Activated T-helper 1 cell treated with Interleukin-2 at 50 U/mL for 16 hours (primary cell): ENCODE measurements at places on chromosomes 5 and 9.

- no peak for DNase-seq
Observed at GRCh38 chr5:179267671-179268083, 77.6 kb downstream of the ADAMTS2 start.

DNA sequence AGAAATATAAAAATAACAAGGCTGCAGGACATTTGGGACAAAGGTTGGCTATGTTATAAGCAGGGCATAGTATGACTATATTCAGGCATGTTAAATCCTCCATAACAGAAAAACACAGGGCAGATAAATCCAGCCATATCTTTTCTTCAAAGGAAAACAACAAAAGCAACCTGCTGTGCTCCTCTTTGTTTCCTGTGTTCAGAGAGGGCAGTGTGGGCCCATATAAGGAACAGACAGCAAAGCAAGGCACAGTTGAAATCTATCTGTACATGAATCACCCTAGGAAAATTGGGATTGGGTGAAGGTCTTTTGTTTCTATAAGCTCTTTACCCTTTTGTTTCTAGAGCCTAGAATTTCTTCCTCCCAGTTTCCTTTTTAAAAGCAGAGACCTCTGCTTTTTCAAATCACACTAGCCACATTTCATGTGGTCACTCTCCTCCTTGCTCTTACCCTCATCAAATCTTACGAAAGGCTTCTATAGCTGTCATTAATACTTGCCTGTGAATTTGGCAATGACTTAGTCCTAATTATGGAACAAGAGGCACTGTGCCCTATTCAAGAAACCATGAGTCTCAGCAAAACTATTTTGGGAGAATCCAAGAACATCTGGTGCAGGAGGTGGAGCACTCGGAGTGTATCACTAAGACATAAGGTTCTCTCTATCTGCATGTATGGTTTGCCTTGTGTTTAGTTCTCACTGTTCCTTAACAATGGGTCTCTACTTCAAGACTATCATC, 1.8 kb downstream of the GZMA start:
- no peak for DNase-seq

DNA sequence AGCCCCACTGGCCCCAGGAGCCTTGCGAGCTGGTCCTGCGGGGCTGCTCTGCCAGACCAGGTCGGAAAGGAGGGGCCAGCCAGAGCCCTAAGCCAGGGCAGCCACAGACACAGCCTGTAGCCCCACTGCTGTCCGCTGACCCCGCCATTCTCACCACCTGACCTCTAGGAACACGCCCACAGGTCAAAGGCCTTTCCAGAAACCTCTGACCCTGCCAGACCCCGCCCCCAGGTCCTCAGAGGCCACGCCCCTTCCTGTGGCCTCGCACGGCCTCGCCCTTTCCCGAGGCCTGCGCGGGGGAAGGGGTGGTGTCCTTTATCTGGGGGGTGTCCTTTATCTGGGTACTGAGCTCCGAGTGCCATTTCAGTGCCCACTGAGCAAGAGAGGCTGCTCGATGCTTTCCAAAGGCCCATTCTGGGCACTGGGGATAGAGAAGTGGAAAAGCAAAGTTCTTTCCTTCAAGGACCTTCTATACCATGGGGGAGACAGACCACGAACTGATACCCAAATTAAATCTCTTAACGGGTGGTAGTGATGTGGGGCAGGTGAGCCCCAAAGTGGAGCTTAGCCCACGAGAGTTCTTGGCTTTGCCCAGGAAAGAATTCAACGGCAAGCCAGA, 46.5 kb downstream of the P4HA2 start:
- DNase-seq, result no peak

DNA sequence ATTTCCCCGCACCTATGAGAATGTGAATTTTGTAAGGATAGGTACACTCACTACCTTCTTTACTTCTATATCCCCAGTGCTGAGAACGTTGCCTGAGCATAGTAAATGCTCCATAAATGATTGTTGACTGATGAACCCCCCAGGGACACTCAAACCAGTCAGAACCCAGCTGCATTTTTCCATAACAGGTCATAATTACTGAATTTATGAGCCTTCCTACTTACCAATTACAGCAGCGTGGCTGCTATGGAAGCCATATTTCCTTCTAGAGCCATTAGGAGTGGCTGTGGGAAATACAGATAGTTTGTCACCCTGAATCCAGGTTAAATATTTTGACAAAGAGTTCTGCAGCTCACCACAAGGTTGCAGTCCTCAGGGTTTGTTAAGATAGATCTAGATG, 135.0 kb downstream of the TAF11L14 start:
- DNase-seq, result no peak

DNA sequence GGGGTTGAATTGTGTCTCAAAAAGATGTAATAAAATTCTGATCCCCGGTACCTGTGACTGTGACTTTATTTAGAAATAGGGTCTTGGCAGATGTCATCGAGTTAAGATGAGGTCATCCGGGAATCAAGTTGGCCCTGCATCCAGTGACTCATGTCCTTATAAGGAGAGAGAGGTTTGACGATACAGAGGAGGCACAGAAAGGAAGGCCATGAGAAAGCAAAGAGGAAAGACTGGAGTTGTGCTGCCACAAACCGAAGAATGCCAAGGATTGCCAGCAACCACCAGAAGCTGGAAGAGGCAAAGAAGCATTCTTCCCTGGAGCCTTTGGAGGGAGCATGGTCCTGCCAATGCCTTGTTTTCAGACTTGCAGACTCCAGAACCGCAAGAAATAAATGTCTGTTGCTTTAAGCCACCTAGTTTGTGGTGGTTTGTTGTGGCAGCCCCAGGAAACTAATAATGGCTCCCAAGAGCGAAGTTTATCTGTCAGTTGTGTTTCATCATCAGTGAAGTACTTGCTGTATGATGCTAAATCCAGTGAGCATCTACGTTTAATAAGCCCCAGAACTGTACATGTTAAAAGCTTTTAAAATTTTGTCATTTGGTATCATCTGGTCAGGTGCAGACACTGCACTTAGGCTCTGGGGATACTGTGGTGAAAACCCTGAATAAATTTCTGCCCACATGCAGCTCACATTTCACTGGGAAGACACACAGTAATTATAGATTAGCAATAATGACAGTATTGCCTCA, 114.8 kb downstream of the TLE4 start:
- no peak for DNase-seq

DNA sequence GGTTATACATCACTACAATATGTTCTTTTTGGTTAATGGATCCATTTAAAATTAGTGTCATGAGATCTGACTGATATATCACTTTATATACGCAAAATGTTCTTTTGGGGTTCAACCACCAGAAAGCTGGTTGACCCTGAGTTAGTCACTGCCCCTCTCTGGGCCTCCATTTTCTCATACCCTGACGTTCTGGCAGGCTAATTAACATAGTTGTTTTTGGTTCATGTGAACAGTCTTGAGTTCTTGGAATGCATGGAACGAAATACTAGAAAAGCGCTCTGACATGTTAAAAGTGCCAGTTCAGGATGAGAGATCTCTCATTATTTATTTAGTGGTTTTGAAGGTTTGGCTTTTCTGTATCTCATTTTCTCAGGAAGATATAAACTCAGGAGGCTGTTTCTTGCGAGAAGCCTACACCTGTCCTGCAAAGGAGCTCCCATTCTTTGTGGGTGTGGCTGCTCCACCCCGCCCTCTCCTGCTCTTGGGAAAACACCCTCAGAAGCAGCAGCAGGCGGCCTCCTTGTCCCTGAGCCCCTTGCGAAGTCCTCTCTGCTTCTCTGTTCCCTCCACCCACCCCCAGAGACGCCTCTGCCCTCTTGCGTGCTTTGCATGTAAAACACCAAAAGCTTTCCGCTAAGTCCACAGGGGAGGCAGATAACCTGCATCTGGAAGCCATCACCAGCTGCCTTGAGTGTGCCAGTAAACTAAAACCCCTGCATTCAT, 302.4 kb upstream of the PANK3 start:
- no peak for DNase-seq

DNA sequence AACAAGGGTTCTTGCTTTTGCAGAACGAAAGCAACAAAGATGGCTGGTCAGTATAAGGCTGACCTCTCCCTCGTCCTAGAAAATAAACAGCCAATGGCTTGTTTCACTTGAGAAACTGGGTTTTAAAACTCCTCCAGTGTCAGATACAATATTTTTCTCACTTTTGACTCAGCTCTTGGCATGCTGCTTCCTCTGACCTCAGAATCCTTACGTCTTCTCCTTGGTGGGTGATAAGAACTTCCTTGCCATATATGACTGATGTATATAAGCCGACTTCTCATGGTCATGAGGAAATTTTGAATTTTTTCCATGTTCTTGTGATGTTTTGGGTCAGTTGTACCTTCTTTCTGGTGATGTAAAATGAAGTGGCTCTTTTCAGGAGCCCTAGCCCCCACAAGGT, 3.8 kb downstream of the ZNF618 start:
- no peak for DNase-seq

DNA sequence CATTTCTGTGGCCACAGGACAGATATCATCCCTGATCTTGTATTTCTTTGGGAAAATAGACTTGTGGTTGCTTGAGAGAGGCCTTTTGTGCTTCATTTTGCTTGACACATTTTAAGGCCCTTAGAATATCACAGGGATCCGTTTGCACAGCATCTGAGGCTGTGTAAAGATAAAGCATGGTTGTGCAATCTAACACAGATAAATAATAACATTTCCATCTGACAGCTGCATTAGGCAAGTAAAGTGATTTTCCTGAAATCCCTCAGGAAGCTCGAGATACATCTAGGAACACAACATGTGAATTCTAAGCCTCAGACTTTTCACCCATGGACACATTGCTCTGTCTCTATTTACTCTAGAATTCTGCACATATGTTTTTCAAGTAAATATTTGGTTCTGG, 212.8 kb upstream of the ADAMTSL1 start:
- no peak for DNase-seq

GRCh38 chr9:109315480-109316206, 5.2 kb downstream of the EPB41L4B start:
- no peak for DNase-seq

DNA sequence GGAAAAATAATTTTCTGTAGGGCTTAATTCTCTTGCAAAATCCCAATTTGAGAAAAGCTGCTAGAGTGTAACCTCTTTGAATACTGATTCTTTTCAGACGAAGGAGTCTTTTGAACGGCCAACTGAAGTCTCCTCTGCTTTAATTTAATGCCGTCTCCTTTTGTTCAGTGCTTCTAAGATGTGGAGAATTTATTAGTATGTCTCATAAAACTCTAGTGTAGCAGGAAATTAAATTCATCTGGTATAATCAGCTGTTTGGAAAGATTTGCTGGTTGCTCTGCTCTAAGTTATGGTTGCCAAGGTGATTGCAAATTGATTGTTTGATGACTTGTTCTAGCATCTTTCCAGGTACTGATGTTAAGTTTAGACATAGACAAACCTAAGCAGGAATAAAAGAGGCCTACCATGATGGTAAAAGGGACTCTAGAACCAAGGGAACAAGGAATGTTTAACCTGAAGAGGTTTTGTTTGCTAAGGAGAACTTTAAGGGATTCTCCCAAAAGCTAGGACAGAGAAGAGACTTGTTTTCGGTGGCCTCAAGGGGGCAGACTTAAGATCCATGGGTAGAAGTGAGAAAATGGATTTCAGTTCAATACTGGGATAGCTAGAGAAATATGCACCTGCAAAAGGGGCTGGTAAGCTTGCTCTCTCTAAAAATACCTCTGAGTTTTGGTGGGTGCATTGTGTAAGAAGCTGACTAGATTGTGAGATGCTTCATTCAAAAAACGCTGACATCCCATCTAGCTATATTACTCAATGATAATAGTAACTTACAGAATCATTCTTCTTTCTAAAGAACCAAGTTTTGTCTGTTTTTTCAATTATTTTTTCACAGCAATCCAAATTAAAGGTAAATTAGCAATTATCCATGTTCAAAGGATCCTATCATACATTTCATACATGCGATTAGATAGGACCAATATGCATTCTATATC, 5.7 kb upstream of the ADRB2 start:
- no peak for DNase-seq

DNA sequence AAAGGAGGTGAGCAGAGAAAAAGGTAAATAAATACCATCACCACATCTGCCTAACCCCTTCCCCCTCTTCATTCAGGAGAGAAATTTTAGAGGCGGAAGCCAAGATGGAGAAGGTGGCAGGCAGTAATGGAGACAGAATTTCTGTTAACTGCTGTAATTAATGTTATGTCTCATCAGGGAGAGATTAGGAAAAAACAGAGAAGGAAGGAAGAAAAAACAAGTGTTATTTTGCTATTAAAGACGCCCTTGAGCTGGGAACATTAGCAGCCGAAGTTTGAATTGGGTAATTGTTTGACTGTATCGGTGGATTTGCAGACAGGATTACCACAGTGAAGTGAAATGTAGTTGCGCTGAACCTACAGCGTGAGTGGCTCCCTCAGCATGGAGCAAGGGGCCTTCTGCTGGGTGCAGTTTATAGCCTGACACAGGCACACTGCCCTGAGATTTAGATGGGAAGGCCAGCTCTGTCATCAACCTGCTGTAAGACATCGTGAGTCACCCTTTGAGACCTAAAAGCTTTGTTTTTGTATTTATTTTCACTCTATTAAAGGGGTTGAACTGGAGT, 136.3 kb downstream of the ASTN2 start:
- DNase-seq, result no peak
